ENCODE measurements at places on chromosomes 11 and 22.

DNA sequence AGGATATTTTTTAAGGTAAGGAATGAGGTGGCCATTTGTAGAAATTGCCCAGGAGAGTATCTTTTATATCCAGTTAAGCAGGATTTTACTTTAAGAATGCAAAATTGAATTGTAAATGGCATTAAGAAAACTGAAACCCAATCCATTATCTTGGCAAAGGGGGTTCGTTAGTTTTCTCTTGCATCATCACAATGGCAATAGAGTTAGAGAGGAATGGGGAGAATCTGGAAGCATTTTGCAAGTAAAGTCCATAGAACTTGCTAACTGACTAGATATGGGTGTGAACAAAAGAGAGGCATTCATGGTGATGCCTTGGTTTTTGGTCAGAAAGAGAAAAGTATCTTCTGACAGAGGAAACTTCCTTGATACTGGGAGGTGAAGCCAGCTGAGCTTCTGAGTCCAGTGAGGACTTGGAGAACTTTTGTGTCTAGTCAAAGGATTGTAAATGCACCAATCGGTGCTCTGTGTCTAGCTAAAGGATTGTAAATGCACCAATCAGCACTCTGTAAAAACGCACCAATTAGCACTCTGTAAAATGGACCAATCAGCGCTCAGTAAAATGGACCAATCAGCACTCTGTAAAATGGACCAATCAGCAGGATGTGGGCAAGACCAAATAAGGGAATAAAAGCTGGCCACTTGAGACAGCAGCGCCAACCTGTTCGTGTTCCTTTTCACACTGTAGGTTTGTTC, 3.6 kb upstream of the CCDC117 start:
- no peak for DNase-seq

GRCh38 chr11:76978818-76979217, 55.4 kb upstream of the B3GNT6 start:
- no peak for DNase-seq

- no peak for DNase-seq
Measured at GRCh38 chr11:97667057-97667456, 1277.2 kb downstream of the JRKL start.

GRCh38 chr22:49658902-49659280, 168.8 kb downstream of the BRD1 start:
- no peak for DNase-seq

- DNase-seq = no peak
Measured at GRCh38 chr22:43491737-43492136, 79.9 kb downstream of the MPPED1 start.

DNA sequence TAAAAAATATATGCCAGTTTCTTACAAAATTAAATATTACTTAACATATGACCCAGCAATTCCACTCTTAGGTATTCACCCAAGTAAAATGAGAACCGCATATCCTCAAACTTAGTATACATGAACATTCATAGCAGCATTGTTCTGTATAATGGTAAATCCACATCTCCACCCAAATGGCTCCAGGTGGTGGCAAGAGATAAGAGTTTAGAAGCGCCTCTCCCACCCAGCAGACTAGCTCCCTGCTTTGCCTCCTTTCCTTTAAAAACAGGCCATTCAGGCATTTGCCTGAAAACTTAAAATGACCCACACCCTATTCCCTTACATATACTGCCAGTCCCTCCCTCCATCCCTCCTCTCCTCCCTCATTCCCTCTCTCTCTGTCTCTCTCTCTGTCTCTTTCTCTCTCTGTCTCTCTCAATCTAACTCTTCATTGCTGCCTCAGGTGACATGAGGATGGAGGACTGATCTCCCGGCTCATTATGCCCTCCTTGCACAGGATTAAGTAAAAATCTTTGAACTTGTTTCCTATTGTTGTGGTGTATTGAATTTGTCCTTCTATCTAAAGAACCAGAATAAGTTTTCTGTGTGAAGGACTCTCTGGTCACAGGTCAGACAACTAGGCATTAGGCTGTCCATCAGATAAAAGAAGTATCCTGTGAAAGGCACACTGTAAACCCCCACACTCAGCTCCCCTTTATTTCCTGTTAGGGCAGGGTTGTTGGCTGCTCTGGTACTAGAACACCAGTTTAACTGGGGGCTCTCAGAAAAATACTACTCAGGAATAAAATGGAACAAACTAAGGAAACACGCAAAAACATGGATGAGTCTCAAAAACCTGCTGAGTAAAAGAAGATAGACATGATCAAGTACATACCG, 48.3 kb downstream of the RRP8 start:
- no peak for DNase-seq

- no peak for DNase-seq
Measured at GRCh38 chr22:19753090-19753842, 7.3 kb upstream of the TBX1 start.

DNA sequence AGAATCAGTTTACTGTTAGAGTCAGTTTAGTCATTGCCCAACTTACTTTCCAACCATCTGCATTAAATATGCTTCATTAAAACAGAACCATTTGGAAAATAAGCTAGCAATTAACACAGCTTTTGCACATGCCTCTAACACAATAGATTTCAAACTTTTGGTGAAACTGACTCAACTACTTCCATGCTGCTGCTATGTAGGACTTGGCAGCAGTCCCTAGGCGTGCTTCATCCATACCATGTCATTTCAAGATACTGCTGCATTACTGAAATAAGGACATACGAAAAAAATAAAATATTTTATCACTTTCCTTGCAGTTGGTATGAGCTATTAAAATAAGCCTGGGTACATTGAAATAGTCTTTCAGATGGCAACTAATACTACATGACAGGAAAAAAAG, 65.5 kb upstream of the SOX6 start:
- no peak for DNase-seq

DNA sequence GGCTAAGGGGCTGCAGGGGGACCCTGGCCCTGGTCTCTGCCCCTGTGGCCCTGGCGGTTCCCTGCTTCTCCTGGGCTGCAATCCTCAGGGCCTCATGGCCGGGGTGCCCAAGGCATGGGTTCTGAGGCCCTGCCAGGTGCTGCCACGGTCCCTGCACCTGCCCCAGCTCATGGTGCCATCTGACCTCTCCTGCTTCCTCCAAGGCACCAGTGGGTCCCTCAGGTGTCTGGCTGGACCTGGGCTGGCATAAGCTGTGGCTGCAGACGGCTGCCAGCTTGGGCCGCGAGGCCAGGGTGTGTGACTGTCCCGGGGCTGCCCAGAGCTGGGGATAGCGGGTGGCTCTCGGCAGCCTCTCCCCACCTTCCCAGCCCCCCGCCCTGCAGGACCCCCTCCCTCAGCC, 2.0 kb downstream of the INS start:
- DNase-seq = no peak

GRCh38 chr11:73635721-73636120, 10.7 kb upstream of the PLEKHB1 start:
- DNase-seq = no peak

DNA sequence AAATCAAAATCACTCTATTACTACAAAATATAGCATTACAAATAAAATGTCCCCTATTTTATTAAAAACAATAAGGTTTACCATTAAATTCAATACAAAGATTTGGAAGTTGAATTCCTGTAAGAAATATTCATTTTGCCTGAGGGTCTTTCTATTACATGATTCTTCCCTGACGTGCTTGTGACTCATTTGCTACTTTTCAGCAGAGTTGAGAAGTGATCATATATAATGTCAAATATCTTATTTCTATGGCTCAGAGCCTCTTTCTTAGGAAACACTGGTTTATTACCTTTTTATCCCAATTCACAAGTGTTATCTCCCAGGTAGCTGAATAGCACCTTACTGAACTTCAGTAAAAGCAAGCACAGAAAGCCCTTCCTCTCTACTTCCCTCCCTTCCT, 65.2 kb upstream of the CNTN5 start:
- DNase-seq = no peak

DNA sequence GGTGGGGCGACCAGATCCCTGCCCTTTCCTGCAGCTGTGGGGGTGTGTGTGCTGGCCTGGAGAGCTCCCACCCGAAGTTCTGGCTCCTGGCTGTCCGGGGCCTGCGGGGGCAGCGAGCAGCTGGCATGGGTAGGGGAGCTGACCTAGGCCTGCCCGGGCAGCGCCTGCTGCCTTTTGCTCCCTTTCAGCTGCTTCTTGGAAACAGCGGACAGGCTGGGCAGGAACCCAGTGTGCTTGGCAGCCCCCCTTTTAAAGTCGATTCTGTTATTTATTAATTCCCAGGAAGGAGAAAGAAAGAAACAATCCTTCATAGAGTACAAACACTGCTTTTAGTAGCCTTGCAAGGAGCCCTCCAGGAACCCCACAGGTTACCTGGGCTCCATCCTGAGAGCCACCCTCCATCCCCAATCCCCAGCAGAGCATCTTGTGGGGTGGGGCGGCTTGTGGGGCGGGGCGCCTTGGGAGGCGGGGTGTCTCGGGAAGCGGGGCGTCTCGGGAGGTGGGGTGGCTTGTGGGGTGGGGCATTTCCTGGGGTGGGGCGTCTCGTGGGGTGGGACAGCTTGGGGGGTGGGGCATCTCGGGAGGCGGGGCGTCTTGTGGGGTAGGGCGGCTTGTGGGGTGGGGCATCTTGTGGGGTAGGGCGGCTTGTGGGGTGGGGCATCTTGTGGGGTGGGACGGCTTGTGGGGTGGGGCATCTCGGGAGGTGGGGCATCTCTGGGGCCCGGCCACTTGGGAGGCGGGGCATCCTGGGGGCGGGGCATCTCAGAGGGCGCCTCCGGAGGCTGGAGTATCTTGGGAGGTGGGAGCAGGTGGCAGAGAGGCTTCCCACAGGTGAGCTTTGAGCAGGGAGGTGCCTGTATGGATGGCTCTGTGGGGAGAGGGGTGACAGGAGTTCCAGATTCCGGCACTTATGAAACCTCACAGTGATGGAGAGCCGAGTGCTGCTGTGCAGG, 7.0 kb downstream of the CD81 start:
- no peak for DNase-seq

GRCh38 chr22:35541254-35541748, 670 bp downstream of the RASD2 start:
- no peak for DNase-seq

GRCh38 chr11:104658177-104658576, 240.1 kb downstream of the CASP12 start:
- no peak for DNase-seq

DNA sequence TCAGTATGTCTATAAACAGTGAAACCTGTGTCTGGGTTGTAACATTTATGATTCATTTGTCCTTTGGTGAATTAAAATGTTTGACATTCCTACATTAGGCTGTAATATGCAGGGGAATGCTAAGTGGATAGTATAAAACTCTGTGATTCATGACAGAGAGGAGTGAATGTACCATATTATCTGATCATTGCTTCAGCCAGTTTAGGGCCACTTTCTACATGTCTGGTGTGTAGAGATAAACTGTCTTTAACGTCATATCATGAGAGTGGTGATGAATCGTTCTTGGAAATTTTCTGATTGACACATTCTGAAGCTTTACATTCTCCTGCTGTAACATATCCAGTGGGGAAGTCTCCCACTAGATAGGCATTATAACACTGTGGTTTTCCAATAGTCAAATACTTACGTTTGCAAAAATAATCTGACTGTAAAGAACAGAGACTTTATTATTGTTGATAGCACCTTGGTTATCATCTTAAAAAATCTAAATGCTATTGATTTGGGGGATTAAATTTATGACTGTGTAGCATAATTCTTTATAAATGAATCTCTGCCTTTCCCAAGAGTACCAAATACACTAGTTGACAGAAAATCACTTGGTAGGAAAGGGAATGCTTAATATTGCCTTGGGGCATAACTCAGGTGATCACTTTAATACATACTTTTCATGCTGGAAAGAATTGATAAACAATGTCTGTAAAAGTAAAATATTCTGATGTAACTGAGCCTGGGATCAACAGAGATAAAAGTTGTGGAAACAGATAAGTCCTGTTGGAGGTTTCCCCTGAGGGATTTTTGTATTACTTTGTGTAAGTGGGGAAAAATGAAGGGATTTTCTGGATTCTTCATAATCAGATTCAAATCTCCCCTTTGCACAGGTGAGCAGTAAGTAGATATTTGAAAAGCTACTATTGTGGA, 427.9 kb downstream of the JRKL start:
- no peak for DNase-seq

DNA sequence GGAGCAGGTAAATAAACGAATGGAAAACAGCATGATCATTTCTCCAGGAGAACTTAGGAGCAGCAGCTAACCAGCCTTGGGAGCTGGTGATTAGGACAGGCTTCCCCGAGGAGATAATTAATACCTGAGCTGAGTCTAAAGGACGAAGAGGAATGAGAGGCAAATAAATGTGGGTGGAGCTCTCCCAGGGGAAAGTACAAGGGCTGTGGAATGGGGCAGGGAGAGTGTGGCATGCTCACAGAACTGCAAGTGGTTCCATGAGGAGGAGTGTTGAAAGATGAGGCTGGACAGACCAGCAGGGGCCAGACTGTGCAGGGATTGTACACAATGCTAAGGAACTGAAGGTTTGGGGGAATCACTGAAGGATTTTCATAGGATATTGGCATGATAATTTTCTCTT, 14.2 kb upstream of the TLCD5 start:
- DNase-seq = no peak

DNA sequence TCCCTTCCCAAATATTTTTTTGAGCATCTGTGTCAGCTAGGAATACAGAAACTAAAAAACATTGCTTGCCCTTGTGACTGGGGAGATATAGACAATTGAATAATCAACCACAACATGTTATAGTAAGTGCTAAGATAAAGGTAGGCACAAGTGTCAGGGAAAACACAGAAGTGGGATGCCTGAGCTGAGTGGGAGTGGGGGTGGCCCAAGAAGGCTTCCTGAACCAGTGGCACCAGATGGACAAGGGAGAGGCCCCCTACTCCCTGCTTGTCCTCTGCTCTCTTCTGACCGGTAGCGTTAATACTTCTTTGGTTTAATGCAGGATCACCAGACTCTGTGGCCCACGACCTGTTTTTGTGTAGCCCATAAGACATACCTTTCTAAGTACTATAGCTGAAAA, 48.8 kb downstream of the PACS1 start:
- DNase-seq = no peak

DNA sequence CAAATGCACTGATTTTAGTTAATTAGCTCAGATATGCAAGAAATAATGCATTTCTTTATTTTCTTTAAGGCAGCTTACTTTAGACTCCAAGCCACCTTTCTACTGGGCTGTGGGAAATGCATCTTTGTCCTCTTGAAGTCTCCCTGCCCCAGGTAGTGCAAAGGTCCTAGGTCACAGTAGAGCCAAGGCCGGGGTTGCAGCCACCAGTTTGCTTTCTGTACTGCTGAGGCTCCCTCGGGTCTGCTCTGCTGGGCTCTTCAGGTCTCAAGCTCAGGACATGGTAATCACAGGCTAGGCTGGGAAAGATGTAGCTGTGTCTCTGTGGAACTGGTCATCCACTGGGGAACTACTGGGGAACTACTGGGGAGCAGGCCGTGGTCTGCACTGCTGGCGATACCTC, 25.4 kb upstream of the THY1 start:
- DNase-seq = no peak

- no peak for DNase-seq
Measured at GRCh38 chr11:111851636-111852035, 19.7 kb downstream of the ALG9 start.

DNA sequence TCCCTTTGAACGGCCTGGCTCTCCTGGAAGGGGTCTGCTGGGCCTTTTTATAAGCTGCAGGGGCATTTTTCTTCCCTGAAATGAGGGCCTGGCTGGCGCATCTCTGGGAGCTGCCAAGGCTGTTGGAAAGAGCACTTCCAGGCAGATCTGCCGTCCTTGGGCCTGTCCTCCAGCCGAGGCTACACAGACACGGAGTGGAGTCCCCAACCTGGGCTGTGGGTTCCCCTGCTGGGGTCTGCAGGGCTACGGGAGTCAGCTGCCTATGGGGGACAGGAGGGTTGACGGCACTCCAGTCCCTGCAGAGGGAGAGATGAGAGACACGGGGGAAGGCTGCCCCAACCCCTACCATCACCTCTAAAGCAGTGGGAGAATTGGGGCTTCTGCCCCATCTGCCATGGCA, 606.6 kb downstream of the TBC1D22A start:
- no peak for DNase-seq
